Lung microvascular endothelial cell (primary cell): ENCODE measurements at places on chromosomes 2 and 18. TPM values are rescaled to one million over a fixed set of nuclear protein-coding genes. Genes with fewer than 3 reads are reported as not detected.

Gene RAB31
- 28.8 and 44.0 TPM in 2 replicates for total RNA-seq

GRCh38 chr2:208064220-208064961, 39.1 kb upstream of the PLEKHM3 start:
- peak; percentile 50 for DNase-seq

DNA sequence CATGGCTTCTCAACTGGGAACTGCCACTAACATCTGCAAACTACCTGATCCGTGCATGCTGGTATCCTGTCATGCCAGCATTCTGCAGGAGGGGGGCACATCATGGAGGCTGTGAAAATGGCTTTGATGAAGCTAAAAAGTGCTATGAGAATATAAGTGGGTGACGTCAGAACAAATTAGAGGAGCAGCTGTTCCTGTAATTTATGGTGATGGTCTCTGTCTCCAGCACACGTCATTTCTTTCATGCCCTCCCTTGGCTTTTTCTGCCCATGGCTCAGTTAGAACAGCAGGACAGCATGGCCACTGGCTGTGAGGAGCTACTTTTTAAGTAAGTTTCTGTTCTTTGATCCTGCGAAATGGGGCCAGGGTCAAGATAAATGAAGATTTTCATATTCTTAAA, 466.3 kb downstream of the THSD7B start:
- no peak for DNase-seq

DNA sequence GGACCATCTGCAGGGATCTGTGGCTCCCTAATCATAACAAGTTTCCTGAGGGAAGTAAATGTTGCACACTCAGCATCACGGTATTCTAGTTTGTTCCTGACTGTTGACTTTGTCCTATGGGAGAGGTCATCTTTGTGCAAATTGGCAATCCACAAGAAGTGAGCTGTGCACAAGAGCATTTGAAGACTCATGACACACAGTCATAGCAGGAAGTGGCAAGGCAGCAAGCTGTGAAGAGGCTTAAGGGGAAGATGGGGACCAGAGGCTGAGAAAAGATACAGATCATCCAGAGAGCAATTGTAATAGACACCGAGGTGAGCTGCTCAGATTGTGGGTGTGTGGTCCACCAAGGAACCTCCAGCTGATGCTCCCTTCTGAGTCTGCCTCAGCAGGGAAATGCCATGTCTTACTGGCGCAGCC, 2.7 kb downstream of the TNP1 start:
- no peak for DNase-seq

DNA sequence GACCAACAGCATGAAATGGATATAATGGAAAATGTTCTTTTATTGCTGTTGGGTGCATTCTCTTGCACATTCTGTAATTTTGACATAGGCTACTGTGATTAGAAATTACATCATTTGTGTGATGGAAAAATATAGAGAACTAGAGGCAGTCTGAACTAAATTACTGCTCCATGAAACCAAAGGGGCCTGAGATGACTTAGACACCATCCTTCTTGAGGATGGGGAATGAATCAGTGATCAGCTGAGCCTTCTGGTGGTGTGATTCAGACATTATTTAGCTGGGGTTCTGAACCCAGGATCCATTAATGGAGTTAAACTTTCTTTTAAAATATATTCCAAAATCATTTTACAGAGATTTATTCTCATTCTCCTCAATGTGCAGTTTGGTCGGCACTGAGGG, 135.8 kb downstream of the LDLRAD4 start:
- DNase-seq, result no peak
